ENCODE measurements at places on chromosomes 16 and 17.

DNA sequence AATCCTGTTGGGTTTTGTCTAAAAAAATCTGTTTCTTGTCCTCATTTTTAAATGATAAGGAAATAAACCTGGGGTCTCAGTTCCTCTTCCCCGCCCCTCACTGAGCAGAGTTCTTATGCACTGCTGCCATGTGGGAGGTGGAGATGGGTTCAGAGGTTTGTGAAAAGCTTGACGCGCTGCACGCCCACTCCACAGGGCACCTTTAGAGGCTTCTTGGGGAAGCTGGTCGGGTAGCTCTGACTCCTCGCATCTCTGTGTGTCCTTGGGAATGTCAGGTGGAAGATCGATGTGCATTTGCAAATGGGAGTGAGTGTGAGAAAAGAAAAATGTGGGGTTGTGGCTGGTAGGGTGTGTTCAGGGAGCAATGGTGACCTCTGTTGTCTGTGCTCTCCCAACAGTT lies 4.7 kb upstream of the ZNHIT3 start:
- DNase-seq, result no peak

DNA sequence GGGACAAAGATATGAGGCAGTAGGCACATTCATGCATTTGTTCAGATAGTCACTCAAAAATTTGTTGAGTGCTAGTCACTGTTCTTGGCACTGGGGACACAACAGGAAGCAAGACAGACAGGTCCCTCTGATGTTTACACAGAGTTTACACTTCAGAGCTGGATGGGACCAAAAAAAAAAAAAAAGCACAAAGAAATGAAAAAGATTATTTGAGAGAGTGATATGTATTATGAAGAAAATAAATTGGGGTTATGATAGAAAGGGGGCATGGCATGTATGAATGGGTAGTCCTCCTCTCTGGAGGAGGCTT lies 3.5 kb upstream of the YPEL2 start:
- no peak for DNase-seq

DNA sequence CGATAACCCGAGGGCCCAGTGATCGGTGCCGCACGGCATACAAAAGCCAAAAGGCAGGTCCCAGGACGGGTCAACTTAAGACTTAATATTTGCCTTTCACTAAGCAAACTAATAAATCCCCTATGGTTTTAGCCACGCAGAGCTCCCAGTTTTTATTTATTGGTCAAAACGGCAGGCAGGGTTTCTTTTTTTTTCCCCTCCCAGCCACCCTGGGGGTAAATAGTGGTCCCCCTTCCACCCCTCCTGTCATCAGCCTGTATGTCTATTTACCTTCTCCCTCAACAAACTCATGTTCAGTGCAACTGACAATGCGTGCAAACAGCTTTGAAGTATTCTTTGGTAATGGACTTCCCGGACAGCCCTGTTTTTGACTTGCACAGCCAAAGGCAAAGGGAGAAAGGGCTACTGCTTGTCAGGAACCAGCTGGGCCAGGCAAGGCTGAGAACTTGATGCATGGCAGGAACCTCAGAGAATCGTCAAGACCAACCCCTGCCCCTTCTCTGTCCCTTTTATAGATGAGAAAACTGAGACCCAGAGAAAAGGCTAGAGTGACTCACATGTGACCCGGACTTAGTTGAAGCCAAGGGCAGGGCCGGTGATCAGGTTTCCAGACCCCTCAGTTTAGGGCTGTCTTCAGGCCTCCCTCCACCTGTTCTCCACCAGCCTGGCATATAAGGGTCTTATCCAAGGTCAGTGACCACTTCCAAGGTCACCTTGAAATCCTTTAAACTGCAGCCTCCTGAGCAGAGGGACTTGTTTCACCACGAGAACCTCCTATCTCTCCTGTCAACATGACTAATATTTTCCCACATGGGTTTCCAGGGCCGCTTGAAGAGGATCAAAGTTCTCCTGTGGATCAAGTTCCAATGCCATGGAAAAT lies 279.0 kb downstream of the SOX9 start:
- DNase-seq, result no peak

- no peak for DNase-seq
These were observed 231.1 kb downstream of the SOX9 start for GRCh38 chr17:72351884-72352346.

DNA sequence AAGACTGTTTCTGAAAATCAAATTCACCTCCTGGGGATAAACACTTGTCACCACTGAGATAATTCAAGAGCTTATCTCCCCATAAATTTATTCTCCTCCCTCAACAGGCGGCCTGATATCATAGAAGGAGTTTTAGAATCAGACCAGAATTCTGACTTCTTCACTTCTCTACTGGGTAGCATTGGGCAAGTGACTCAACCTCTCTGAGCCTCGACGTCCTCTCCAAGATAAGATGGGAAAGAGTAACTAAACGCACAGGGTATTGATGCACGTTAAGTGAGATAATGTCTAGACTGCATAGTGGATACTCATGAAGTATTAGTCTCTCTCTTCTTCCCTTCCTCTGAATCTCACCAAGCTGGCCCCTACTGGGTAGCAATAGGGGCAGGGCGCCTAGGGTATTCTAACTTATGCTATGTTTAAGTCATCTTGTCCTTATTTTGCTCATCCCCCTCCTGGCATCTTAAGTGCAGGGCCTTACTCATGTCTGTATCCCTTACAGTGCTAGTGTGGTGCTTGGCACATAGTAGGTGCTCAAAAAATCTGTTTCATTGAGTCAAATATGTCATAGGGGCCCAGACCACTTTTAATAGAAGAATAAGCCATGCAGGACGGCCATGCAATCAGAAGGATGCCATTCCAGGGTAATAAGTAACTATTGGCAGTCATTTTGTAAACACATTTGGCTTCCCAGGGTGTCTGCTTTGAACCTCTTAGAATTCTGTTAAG lies 476.4 kb upstream of the CCL2 start:
- DNase-seq, result no peak
